Right renal cortex interstitium (tissue), 3 donors: ENCODE measurements at places on chromosomes 2 and 18.

DNA sequence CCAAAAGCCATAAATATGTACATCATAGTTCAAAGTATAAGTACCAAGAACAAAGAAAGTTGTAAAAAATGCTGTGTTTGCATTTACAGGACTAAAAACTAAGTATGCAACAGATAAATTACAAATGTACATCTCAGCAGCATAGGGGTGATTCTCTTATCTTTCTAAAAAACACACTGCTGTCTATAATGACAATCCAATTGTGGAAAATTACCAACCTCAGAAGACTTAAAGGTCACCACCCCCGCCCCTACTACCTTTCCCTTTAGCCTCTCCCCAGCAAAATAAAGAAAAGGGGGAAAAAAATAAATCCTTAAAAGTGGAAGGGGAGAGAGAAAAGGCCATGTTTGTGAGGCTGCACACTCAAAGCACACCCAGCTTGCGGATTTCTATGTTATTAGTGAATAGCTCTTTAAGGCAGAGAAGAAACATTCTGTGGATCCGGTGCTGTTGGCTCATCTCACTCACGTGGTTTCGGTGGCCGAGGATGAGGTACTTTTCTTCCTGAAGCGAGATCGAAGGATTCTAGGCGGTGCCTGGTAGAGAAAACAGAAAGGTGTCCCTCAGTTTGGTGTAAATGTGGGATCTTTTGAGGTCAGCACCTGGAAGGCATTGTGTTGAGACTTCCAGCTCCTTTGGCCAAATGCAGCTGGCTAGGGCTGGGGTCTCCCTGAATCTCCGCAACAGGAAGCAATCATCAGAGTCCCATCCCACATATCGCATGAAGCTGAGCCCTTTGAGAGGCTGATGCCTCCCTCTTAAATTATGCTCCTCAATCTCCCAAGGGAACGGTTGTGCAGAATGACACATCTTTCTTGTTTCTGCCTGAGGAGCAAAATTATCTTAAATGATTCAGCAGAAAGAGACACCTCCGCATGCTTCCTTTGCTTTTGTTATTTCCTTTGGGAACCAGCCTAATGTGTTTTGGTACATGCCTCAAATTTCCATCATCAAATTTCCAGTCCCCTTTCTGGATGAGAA is 17.6 kb downstream of the MRPL35 start:
- no peak for DNase-seq

DNA sequence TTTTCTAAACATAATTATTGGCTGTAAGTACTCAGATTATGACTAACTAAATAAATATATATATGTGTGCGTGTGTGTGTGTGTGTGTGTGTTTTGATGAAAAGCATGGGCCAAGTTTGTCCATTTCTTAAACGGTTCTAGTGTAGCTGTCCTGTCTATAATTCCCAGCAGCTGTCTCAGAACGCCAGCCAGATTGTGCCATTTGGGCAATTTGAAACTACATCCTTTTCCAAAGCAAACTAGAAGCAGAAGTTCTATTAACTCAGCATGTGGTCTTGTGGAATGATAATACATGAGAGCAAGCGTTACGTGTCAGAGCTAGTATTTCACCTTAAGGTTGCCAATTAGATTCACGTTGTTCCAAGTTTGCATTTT is 1.7 kb downstream of the ARHGAP28 start:
- no peak for DNase-seq

DNA sequence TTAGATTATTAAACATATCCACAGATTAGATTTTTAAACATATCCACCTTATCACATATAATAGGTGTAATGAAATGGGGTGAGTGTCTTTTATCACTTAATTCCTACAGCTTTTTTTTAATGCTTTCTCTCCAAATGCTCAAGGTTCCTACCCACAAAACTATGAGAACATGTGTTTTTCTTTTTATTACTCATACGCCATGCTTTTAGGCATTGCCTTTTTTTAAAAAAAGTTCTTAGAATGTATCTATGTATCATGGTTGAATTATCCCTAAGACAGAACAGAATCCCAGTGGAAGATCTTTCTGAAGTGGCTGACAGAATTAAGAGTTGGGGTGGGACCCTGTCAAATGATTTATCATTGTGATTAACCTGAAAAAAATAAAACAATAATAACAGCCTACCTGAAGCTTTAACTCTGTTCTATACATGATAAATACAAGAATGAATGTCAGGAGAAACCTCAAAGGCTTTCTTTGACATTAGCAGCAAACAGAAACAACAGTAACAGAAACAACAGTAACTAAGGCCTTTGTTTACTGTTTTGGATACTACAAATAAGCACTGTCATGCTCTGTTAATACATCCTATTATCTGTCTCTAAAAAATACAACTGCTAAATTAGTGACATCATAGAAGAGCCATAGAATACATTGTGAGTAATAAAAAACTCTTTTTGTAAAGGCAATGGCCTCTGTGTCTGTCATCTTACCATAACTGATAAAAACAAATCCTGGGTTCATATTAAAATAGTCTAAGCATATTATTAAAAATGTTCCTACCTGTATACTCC is 4.1 kb upstream of the ZNF397 start:
- no peak for DNase-seq

DNA sequence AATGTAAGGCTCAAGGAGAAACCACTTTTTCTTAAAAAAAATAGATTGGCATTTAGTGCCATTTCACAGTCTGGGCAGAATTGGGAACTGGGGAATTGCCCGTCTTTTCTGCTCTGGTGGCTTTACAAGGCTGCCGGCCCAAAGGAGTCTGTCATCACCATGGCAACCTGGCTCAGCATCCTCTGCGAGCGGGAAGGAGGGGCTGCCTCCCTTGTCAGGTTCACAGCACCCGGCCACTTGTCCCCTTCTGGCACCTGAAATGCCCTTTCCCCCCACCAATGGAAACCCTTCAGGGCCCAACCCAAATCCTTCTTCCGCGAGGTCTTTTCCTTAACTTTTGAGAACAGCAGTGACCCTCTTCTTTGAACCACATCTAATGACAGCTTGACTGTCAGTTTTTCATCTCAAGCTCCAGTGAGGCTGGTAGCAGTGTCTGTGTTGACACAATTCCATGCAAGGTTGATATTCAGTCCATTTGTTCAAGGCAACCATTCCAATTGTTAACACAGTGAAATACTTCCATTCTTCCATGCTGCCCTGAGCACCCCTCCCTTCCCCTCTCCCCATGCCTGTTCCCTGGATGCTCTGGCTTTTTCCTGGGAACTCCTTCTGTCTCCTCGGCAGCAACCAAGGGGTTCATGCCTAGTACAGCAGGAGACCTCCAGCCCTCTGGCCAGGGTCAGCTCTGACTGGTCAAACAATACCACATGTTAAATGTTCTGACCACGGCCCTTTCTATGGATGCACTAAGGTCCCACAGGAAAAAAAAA is 79.6 kb downstream of the DNER start:
- no peak for DNase-seq

DNA sequence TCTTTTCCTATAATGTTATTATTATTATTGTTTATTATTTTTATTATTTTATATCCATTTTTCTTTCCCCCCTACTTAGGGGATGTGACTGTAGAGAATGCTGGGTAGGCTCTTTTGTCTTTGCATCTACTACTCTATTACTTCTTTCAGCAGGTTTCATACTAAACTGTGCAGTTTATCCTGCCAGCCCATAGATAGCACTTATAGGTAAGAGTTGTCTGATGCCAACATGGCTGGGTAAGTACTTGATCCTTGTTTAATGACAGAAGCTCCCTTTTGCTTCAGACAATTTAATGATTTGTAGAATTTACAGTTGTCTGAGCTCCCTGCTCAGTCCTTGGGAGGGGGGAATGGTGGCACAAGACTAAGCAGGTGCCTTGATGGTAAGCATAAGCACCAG is 262.9 kb upstream of the CDH2 start:
- DNase-seq = no peak

DNA sequence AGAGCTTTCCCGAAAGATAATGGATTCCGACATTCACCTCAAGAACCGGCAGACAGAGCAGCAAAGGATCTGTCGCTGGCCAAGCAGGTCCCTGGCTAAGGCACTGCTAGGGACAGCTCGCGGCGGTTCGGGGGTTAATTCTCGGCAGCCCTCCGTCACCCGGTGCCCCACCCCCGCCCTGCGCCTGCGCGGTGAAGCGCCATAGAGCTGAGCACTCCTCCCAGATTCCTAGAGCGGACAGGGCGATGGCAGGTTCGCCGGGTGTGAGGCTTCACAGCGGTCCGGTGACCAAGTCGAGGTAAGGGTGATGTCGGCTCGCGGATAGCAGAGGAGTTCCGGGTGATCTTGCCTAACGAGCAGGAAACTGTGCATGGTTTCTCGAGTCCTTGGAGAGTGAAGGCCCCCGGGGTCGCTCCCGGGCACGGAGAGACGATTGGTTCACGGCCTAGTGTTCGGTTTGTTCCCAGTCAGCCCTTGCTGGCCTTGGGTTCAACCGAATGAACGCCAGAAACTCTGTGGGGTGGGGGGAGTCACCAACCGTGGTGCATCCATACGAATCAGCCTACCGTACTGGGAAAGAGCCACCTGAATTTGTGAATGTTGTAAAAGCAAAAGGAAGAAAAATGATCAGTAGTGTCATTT is at the start of gene ZSCAN30:
ZSCAN30 (minus strand) TSS at position 136 of the 642 bp plus-strand sequence. CDS start 25,877 bp downstream, outside the sequence.
- peak; percentile 90 for DNase-seq

- no peak for DNase-seq
These were observed 1.3 kb upstream of the DPYSL5 start for GRCh38 chr2:26846334-26847306.

DNA sequence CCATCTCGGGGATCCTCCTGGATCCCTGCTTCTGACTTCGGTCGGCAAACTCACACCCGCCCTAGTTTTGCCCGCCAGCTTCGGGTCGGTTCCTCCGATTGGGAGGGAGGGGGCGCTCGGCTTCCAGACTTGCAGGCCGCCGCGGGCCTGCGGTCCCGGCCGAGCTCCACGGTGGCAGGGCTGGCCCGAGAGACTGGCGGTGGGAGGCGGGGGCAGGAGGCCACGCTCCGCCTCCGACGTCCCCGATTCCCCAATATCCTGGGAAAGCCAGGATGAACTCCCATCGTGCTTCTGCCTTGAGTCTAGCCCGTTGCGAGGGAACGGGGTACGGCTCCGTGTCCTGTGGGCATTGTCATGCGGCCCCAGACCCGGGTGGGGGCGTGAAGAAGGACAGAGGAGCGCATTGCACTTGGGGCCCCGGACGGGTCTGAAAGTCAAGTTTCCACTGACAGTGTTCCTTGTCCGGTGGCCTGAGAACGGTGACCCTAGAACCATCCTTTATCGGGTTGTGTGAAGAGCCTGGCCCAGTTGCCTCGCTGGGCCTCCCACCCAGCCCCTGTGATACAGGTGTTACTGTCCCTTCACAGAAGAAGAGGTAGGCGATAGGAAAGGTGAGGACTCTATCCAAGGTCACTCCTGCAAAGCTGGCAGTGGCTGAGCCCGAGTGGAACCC is 2.4 kb upstream of the INHBB start:
- peak; percentile 56 for DNase-seq

DNA sequence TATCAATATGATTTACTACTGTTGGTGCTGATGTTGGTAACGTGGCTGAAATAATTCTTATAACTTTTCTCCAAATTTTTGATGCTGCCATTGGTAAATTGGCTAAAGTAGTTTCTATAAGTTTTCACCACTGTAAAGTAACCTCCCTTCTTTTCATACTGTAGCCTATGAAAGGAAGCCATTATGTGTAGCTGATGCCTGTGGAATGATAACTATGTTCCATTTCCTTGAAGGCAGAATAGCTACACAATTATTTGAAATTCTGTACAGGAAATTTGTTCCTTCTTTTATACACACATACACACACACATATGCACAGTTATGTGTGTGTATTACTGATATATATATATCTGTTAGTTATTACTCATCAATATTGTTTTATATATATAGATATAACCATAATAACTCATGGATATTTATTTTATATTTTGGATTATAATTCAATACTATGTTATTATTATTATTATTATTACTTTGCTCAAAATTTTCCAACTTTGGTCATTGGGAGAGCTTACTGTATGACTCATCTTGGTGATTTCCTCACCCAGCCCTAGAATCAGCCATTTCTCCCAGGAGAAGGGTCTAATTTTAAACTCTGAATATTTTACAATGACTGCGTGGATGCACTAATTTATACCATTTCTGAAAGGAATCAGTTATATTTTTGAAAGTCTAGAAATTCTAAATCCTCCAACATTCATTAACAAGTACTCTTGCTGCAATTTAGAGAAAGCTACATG is 1677.7 kb downstream of the SUCLG1 start:
- DNase-seq = no peak

- DNase-seq = no peak
These were observed 164.1 kb upstream of the FBXO11 start for GRCh38 chr2:48070415-48070814.

- DNase-seq = no peak
These were observed 19.0 kb downstream of the MTERF4 start for GRCh38 chr2:241083091-241083415.

- no peak for DNase-seq
These were observed 113.4 kb downstream of the ZBTB7C start for GRCh38 chr18:48295586-48296311.

- DNase-seq = no peak
These were observed 22.1 kb upstream of the ASB1 start for GRCh38 chr2:238404406-238405216.

DNA sequence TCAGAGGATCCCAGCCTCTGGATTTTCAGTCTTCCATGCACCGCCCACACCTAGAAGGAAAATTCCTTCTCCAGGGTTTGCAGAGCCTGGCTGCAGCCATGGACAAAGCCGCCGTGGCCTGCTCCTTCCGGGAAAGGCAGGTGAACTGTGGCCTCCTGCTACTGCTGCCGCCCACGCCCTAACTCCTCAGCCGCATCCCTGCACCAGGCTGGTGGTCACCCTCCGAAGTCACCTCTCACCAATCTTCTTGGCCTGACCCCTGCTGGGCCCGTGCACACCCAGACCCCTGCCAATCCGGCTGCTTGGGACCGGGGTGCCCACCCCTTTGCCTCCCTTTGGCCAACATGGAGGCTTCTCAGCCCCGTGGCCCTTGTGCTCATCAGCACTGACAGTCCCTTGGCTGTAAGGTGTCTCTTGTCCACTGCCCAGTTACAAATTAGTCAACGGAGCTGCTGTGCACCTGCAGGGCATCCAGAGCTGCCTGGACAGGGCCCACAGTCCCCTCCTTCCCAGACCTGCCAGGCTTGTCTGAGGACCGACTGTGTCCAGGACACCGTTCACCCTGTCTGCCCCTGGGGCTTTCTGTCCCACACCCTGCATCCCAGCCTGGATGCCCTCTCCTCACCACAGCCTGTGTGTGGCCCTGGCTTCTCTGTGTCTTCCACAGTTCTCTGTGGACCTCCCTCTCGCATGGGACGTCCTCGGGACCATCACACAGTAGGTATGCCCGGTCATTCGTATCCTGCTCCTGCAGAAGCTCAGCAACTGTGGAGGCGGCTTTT is 130.1 kb upstream of the TPO start:
- DNase-seq = no peak
